ENCODE measurements at places on chromosomes 1 and 21.

DNA sequence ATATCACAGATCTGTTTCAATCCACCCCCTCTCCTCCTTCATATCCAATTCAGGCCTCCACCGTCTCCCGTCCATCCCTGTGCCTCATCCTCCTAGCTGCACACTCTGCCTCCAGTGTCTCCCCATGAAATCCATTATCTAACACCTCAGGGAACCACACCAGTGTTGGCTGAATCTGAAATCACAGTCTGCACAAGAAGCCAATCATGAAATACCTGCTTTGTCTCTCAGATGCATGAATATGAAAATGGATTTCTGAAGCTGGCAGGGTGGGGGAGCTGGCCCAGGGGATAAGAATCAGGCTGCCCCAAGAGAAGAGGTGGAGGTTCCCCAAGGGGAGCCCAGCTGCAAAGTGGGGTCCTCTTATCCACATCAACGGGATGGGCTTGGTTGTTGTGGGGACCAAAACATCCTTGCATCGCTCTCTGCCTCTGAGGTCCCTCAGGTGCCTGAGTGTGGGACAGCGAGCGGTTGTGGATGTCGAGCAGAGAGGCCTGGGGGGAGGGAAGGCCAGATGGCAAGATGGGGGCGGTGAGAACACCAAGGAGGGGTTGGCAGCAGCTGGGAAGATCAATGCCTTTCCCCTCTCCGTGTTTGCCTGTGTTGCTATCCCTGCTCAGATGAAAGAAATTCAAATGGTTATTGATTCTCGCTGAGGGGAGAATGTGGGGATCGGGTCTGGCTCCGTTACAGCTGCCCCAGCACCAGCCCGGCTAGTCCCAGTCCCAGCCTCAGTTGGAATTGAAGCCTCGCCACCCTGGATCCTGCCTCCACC lies 237.3 kb upstream of the POU3F1 start:
- DNase-seq, result no peak

DNA sequence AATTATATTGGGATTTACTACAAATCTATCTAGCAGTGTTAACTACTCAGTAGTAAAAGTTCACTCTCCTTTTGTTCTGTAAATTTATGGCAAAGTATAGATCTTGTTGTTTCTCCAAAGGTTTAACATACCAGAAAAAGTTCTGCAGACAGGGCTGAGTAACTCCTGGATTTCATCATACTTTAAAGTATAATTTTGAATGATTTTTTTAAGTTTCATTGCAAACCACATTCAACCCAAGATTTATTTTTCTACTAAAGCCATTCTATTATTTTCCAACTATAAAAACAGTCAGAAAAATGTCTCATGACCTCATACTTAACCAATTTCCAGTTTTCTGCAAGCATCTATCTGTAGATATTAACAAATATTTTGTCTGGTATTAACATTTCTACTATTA lies 585.8 kb upstream of the ZRANB2 start:
- DNase-seq, result no peak

DNA sequence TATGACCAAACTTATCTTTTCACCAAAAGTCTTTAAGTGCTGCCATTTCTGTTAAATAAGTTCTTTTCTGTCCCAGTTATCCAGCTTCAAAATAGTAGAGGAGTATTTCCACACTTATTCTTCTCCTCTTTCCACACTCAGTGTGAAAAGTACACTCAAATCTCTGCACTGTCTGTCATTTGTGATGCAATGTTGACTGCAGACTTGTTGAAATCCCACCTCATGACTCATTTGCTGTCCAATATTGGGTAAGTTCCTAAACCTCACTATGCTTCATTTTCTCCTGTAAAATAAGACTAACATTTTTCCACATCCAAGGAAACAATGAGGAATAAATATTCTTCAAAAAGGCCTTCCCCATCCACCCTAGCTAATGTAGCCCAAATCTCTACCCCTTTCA lies 17.5 kb downstream of the LRRIQ3 start:
- DNase-seq, result no peak

DNA sequence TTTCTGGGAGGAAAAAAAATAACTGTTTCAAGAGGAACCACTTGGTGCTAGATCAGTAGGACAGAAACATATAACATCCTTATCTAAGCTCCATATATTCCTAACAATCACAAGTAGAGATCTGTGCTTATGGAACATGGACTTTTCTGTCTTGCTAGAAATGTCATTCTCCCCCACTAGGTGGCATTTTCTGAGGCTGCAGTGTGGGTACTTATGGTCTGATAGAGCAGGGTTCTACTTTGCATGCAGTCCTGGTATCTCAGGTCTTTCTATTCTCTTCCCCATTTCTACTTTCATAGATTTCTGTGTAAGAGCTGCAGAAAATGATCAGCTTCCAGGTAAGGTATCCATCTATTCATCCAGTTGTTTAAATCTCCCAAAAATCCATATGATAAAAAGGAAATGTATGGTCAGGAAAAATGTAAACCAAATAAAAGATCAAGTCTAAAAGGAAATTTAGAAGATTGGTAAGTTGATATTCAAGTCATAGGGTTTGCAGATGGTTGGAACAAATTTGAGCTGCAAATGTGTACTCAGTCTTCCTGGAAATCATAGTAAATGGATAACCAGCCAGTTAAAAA lies 1.5 kb downstream of the ZNF684 start:
- no peak for DNase-seq

DNA sequence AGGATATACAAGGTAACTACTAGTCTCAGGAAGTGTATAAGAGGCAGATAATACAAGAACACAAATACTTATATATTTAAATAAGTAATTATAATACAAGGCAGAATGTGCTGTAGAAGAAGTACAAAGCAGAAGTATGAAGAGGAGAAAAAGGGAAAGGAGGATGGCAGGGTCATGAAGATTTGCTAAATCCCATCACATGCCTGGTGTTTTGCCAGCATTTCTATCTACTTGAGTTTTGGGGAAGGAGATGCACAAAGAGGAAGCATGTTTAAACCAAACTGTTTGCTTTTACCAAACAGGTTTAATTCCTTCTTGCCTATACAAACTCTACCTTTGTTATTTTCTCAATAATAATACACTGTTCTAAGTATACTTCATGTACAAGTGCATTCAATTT lies 60.9 kb upstream of the PODN start:
- no peak for DNase-seq

- DNase-seq, result no peak
Measured at GRCh38 chr1:25503551-25504426, 39.6 kb upstream of the LDLRAP1 start.

GRCh38 chr1:181423301-181423918 lies 59.9 kb upstream of the CACNA1E start:
- DNase-seq, result no peak
